Upper lobe of left lung (tissue), 6 donors: ENCODE measurements at places on chromosomes 2 and 18. TPM values are rescaled to one million over a fixed set of nuclear protein-coding genes. Genes with fewer than 3 reads are reported as not detected.

Gene DCDC2C
- total RNA-seq: not detected

Gene PTRHD1
- total RNA-seq: 37.7 TPM

Gene NOSTRIN
- 33.5 TPM for total RNA-seq

Gene AKAIN1
- total RNA-seq: not detected

Gene OTOS
- not detected for total RNA-seq

Gene LHCGR
- not detected for total RNA-seq
